ENCODE measurements at places on chromosomes 5 and 9.

DNA sequence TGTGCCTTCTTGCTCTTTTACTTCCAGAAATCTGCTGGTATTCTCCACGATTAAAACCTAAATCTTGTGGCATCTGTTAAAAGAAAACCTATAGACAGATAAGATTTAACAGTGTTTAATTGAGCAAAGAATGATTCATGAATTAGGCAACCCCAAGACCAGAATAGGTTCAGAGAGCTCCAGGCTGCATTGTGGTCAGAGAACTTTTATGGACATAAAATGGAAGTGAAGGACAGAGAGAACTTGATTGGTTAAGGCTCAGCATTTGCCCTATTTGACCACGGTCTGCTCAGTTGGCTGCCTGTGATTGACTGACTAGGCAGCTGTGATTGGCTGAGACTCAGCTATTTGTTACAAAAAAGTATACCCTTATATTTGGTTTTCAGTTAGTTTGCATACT, 10.4 kb upstream of the SLC36A2 start:
- no peak for DNase-seq

GRCh38 chr9:136516191-136516654, 29.6 kb downstream of the NOTCH1 start:
- DNase-seq: no peak

- peak; percentile 45 for DNase-seq
Measured at GRCh38 chr5:39716532-39717028, 291.8 kb upstream of the DAB2 start.

DNA sequence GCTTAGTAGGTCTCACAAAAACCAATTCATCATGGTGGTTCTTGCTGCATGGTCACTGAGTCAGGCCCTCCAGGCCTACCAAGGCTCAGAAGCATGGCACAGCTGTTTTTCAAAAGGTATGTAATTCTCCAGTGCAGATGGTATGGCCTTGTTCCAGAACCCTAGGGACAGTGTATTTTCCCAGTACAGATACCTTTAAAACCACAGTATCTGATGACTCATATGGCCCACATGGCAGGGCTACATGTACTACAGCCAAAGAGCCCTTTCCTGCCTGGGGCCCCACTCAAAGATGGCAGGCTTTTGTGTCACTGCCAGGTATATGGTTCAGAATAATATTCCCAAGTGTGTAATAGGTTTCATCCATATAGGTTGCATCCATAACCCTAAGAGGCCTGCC, 16.5 kb downstream of the CSF2 start:
- DNase-seq: peak; percentile 95

DNA sequence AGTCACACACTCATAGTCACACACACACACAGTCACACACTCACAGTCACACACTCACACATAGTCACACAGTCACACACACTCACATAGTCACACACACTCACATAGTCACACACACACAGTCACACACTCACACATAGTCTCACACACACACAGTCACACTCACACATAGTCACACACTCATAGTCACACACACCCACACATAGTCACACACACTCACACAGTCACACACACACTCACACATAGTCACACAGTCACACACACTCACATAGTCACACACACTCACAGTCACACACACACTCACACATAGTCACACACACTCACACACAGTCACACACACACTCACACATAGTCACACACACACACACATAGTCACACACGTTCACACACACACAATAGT, 4.1 kb downstream of the OLFM1 start:
- no peak for DNase-seq

- DNase-seq: no peak
Measured at GRCh38 chr5:5967944-5968343, 410.4 kb downstream of the MED10 start.

GRCh38 chr9:137058521-137059234, 4.8 kb upstream of the ENTPD2 start:
- DNase-seq: no peak

GRCh38 chr9:90019626-90020025, 414.8 kb downstream of the GADD45G start:
- DNase-seq: no peak

Measured in HS-5 (cell line).